Activated T-helper 1 cell treated with anti-CD3 and anti-CD28 coated beads, Interleukin-2, amount 50 U/mL, for 16 hours (primary cell): ENCODE measurements at places on chromosomes 7 and 10.

- DNase-seq = no peak
Observed at GRCh38 chr10:33241351-33241750, 93.1 kb downstream of the NRP1 start.

- DNase-seq = no peak
Observed at GRCh38 chr7:26626156-26626555, 238.2 kb downstream of the SKAP2 start.

DNA sequence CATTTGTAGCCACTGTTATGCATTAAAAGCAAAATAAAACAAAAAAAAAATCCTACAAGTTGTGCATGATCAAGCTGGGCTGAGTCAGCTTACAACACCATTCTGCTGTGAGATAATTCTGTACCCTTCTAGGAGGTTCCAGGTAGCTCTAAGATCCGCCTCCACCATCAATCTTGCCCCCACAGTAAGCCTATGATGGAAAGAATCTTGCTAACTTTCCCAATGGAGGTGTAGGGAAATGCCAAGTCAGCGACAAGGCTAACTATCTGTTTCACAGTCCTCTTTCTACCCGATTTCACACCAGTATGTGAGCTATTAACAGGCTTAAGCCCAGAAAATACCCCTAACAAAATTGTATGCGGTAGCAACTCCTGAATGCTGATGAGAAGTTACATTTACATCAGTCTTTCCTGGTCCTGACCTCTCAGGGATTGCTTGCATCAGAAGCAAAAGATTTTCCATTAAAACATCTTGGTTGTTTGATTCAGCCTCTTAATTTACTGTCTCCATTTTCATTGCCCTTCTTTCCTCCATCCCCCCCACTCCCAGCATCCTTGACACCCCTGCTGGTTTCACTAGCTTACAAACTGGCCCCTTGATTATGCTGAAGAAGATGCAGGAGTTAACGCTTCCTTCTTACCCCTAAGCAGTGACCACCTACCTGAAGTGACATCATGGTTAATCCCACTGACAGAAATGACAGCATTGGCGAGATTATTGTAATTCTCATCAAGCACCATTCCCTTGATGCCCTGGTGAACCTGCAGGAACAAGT lies 27.8 kb downstream of the CPN1 start:
- no peak for DNase-seq

DNA sequence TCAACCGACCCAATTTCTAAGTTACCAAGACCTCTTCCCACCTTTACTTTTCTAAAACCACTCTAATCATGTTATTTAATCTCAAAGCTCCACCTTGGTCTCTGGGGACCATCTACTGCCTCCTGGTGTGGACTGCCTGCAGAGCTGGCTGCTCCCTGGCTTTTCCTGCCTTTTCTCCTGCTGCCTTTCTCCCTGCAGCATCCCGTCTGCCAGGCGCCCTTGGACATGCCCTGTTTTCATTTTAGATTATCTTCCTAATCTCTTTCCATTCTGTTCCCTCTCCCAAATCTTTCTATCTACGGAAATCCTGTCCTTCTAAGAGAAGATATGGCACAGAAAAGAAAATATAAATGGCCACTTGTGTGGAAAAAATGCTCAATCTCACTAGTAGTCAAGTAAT lies 23.1 kb downstream of the TCAF1 start:
- DNase-seq = no peak

DNA sequence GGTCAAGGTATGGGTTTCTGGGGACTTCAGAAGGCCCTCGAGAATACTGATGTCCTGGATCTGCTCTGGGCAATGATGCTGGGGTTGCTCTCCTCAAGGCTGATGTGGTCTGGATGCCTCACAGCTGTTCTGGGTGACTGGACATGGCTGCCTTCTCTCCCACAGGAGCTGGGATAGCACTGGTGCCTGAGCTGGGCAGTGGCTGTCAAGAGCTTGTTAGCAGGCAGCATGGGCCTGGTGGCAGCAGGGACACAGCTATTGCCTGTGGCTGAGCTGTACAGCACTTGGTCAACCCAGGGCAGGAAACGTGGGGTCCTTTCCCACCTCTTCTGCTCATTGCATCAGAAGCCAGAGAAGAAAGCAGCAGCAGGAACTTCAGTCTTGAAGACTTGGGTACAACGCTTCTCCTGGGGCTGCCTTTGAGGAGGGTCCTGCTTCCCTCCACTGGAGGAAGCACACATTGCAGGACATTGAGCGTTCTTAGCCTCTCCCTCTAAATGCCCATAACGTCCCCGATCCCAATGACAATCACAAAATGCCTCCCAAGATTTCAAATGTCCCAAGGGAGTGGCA lies 13.0 kb downstream of the ADCYAP1R1 start:
- no peak for DNase-seq

- no peak for DNase-seq
Observed at GRCh38 chr7:1708596-1709251, 38.6 kb downstream of the ELFN1 start.

DNA sequence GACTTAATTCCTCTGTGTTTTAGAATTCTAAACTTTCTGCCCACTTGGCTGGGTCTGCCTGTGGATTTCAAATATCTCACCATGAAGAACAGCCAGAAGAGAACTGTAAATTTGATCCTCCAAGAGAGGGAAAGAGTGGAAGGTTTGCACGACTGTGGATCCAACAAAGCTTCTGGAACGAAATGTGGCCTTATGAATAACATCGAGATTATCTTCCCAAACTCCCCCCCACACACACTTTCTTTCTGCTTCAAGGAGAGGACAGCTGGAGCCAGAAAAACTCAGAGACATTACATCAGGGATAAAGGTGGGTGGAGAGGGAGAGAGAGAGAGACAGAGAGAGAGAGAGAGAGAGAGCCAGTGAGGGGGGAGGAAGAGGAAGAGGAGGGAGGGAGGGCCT lies 570.1 kb upstream of the MGMT start:
- no peak for DNase-seq

DNA sequence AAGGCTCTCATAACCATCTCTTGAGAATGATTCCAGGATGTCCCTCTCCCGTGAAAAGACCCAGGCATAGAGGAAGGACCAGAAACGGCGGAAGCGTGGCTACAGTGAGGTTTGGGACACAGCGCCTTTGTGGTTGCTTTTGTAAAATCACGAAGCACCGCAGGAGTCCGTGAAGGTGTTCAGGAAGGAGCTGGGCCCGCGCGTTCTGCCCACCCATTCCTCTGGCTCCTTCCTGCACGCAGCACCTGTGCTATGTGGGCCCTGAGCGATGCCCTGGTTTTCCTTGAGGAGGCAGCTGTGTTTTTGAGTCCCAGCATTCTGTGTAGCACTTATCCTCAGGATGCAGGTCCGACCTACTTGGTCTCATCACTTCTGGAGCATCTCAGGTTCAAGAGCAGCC lies 112.8 kb downstream of the TRRAP start:
- DNase-seq = no peak

GRCh38 chr10:43117031-43117776 lies 21.0 kb upstream of the CSGALNACT2 start:
- DNase-seq = no peak

GRCh38 chr10:62831346-62831745 lies 15.2 kb upstream of the EGR2 start:
- no peak for DNase-seq

- no peak for DNase-seq
Observed at GRCh38 chr7:78383096-78383880, 584.7 kb downstream of the PHTF2 start.

DNA sequence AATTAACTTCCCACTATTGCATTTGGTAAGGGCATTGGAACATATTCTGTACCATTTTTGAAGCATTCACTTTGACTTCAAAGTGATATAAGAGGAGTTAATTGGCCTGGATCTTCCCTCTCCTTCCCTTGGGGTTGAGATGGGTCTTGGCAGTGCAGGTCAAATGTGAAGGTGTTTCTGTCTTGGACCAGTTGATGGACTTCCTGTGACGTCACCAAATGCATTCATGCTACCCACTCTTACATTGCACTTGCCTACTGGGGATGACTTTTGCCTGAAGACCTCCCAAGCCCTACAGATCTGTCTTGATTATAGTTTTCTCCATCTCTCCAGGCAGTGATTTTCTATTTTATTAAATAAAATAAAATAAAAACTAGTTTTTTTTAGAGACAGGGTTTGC lies 221.5 kb downstream of the BUB3 start:
- no peak for DNase-seq

- DNase-seq = no peak
Observed at GRCh38 chr7:127943541-127944521, 87.4 kb downstream of the LRRC4 start.

DNA sequence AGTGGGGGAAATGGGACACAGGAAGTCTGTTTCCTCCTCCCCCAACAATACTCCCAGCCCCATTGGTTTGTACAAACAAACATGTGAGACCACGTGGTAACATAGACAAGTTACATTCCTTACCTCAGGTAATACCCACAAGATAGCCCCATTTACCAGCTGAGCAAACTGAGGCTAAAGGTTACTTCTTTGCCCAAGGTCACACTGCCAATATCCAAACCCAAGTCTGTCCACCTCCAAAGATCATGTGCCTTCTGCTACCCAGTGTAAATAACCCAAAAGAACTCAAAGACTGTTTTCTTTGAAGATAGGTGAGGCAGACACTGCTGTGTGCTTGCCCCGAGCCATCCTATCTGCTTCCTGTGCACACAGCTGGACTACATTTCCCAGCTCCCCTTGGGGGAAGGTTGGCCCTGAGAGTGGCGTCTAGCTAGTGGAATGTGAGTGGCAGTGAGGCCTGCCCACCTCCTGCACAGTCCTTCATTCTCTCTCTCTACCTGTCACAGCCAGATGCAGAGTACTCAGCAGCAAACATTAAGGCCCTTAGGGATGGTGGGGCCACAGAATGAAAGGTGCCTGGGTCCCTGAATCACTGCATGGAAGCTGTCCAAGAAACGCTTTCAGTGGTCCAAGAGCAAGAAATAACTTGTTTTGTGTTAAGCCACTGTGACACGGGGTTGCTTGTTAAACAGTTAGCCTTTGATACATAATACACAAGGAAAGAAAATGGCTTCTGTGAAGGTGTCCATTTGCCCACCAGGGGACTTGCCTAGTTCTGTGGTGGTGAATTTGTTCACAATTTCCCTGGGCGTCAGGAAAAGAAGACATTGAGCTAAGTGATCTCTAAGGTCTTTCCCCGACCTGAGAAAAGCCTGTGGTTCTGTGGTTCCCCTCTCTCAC lies 257.7 kb upstream of the NFE2L3 start:
- peak; percentile 3 for DNase-seq

- no peak for DNase-seq
Observed at GRCh38 chr10:132293201-132293812, 14.4 kb downstream of the STK32C start.

GRCh38 chr7:26469188-26469587 lies 177.5 kb downstream of the SNX10 start:
- DNase-seq = no peak

- DNase-seq = no peak
Observed at GRCh38 chr10:123252779-123253178, 98.6 kb downstream of the BUB3 start.

DNA sequence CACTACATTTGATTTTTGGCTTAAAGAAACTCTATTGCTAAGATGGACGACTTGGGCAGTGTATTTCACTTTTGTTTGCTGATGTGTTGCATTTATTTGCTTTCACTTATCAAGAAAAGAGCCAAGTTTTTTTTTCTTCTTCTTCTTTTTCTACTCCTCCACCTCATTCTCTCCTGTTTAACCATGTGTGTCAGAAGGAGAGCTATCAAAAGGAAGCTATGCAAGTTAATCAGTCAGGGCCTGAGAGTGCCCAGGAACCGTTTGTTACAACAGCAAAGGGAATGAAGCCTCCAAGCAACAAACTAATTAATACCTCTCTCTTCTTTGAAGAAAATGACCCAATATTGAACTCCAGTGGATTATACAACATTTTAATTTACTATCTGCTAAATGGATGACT lies 299.3 kb downstream of the GRM8 start:
- no peak for DNase-seq
